SW480 (cell line): ENCODE measurements at places on chromosomes 3 and 15.

DNA sequence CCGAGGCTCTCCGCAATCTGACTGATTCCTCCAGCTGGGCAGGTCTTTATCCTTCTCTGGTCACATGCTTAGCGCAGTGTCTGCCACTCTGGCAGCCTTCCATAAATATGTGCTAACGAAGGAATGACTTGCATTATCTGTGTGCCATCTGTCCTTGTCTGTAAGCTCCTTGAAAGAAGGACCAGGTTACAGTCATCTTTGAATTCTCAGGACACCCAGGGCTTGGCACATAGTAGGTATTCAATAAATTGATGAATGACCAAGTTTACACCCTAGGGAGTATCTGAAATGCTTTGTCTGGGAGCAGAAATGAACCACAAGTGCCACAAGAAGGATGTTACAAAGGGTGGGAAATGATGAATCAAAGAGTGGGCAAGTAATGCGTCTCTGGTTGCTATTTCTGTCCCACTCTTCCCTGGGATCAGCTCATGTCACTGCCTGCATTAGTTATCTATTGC is 16.5 kb upstream of the FAM3D start:
- no peak for DNase-seq

- DNase-seq: peak; percentile 50
Measured at GRCh38 chr3:133413161-133414020, 13.5 kb downstream of the BFSP2 start.

DNA sequence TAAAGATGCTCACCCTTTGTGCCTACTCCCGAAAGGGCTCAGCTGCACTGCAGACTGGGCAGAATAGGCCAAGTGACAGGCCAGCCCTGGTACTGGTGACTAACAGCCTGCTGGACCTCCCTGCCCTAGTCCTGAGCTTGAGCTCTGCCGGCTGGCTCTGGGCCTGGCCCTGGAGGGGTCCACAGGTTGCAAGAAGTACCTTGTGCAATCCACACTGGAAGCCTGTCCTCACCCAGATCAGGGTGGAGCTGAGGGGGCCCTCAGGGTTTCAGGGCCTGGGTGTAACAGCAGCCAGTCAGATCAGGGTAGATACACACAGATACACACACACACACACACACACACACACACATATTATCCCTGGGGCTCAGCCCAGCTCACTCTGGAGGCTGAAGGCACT is 27.3 kb upstream of the PLA2G4D start:
- DNase-seq: no peak

DNA sequence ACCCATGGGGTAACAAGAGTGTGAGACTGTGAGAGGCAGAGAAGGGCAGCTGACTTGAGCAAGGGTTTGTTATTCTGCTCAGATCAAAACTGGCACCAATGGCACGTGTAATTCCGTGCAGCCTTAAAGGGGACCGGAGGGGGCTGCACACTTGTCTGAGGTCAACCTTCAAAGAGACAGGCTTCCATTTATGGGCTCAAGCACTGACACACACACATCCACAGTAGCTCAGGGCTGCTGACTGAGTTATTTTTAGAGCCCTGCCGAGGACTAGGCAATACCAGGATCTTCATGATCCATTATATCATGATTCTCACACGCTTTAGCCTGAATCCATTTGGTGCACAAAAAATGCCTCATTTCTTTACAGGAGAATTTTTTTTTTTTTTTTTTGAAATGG is 20.6 kb upstream of the SPTBN5 start:
- no peak for DNase-seq

- no peak for DNase-seq
Measured at GRCh38 chr3:2579206-2579605, 480.5 kb downstream of the CNTN4 start.

GRCh38 chr3:120440001-120440703 is 10.6 kb downstream of the FSTL1 start:
- no peak for DNase-seq

- no peak for DNase-seq
Measured at GRCh38 chr3:13863965-13864595, 15.8 kb downstream of the WNT7A start.

- no peak for DNase-seq
Measured at GRCh38 chr3:4614927-4615326, 121.8 kb downstream of the ITPR1 start.

DNA sequence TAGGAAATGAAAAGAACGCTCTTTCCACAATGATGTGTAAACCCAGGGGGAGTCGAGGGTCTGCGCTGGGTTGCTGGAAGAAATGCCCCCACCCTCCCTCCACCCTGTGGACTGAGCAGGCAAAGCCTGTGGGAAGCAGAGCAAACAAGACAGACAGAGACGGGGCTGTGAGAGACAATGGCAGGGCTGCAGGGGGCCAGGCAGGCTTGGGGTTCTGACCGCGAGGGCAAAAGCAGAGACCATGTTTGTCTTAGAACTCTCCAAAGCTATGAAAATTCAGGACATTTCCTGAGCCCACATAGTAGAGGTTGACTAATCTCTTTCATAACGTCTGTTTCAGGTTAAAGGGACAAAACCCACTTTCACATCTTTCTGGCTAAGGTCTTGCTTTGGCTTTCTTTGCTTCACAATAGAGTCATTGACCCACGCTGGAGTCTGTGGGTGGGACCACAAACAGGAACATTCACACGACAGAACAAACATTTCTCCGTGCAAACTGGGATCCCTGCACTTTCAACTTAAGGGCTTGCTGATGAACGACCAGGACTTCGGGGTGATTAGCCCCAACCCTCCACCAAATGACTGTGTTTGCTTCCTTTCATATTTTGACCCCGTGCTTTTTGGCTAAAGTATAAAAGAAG is 156.0 kb upstream of the TPM1 start:
- DNase-seq: peak; percentile 12

DNA sequence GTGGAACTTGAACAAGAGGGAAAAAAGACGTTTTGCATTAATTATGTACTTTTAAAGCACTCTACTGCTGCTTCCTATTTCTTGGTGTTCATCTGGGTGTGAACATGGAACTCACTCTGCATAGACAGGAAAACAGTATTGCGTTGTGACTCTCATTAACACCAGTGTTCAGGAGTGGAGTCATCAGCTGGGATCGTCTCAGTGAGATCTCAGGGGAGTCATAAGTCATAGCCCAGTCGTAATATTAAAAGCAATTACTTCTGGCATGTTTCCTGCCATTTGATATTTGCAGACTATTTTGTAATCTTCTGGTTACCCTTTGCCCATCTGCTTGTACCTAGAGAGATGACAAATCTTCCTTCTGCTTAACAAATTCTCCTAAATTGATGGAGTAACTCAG is 462.0 kb upstream of the ATP11B start:
- no peak for DNase-seq

GRCh38 chr3:32436816-32437189 is 45.1 kb downstream of the CMTM7 start:
- no peak for DNase-seq

GRCh38 chr3:9373465-9373864 is 10.6 kb downstream of the THUMPD3 start:
- DNase-seq: no peak

DNA sequence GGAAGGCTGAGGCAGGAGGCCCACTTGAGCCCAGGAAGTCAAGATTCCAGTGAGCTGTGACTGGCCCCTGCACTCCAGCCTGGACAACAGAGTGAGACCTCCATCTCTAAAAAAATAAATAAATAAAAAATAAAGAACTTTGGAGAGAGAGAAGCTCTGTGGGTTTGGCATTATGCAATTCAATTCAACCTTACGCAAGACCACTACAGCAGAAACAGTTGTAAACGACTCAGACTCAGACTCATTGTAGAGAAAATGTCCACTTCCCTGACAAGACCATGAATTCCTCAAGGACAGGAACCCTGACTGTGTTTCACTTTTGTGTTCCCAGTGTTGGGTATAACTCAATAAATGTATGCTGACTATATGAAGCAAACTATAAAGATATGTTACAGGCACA is 90.3 kb upstream of the C3orf80 start:
- DNase-seq: no peak

- no peak for DNase-seq
Measured at GRCh38 chr3:132643366-132643765, 16.2 kb downstream of the ACAD11 start.

GRCh38 chr3:169203631-169204550 is 459.6 kb downstream of the MECOM start:
- DNase-seq: peak; percentile 38

DNA sequence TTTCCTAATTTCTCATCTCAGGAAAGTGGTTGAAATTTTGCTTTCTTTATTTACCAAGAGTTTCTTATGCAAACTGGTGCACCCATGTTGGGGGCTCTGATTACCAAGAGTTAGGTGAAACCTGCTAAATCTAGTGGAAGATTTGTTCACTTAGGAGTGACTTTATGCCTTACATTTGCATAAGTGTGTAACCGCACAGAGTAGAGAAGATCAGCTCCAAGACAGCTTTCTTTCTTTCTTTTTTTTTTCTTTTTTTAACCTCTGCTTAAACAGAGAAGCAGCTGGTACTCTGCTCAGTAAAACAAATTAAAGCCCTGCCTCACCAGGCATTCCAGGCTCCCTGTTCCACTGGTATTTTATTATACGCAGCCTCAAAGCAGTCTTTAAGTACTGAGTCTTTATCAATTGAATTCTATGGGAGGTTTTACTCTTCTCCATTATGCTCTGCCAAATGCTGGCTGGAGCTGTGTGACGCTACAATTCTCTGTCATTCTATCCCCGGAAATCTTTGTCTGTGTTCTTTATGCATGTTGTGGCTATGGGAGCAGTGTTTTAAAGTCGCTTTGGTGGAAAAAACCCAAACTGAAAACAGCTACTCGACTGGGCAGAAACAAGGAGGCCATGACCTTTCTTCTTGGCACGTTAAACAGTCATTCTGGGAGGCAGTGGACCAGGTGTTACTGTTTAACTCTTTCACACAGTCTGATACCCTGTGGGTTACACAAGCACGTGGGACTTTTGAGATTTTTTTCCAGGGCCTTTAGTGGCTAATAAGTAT is 55.2 kb upstream of the GBE1 start:
- no peak for DNase-seq

DNA sequence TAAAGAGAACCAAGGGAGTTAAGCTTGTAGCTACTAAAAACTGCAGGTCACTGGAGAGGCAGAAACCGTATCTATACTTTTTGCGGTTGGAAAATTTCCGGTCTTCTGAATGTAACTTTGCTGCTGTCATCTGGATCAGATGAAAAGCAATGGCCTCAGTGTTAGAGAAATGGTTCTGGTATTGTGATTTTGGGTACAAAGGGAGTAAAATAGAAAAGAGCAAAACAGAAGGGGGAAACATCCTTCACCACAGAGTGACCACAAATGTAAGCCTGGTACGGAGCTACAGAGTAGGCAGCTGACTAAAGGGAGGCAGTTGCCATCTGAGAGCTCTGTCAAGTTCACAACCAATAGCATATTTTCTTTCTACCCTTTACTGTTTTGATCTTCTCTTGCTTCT is 5.6 kb downstream of the CD96 start:
- no peak for DNase-seq

DNA sequence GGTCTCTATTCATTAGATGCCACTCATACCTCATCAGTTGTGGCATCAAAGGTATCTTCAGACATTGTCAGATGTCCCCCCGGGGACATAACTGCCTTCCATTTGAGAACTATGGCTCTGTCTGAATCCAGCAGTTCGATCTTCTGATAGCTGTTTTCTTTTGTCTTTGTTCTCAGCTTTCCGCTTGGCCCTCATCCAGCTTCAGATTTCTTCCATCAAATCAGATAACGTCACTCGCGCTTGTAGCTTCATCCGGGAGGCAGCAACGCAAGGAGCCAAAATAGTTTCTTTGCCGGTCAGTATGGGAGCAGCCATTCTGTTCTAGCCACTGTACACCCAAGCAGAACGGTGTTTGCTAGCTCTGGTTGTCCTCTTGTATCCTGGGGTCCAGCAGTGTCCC is 4.4 kb downstream of the NIT2 start:
- no peak for DNase-seq

- DNase-seq: no peak
Measured at GRCh38 chr3:78901544-78901943, 866.3 kb downstream of the ROBO1 start.

- no peak for DNase-seq
Measured at GRCh38 chr15:70151003-70151402, 53.3 kb upstream of the TLE3 start.

DNA sequence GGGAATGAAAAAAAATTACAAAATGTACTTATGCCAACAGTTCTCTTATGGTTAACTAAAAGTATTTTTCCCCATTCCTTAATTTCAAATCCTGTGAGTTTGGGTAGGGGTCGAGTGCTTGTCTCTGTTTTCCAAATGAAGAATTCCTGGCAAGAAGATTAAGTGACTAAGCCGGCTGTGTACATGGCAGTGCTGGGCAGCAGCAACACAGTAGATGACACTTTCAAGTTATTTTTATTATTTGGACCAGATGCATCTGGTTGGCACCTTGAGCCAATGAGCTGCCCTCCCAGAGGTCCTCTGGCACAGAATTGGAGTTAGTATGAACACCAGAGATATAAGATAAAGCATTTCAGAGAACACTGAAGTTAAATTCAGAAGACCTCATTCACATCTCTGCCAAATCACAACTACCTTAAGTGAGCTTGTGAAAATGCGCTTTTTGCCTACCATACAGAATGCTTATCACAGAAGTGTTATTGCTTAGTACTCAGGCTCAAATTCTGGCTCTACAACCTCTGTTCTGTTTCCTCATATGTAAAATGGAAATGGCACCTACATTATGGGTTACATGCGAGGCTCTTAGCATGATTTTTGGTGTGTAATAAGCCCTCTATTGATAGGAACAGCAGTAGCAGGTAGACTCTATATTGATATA is 256.9 kb downstream of the UBE2E2 start:
- no peak for DNase-seq

- no peak for DNase-seq
Measured at GRCh38 chr15:72487070-72487797, 13.1 kb downstream of the ARIH1 start.
